ENCODE measurements at places on chromosomes 7 and 10. TPM values are rescaled to one million over a fixed set of nuclear protein-coding genes. Genes with fewer than 3 reads are reported as not detected.

Gene NEUROG3
- total RNA-seq, result not detected

Gene LGI1
- not detected for total RNA-seq

Gene MSMB
- not detected for total RNA-seq

Gene STRA8
- not detected for total RNA-seq

Gene UNCX
- total RNA-seq, result not detected

Gene PTPRN2
- total RNA-seq, result 0.47 TPM

Gene LBX1
- total RNA-seq, result not detected

DNA sequence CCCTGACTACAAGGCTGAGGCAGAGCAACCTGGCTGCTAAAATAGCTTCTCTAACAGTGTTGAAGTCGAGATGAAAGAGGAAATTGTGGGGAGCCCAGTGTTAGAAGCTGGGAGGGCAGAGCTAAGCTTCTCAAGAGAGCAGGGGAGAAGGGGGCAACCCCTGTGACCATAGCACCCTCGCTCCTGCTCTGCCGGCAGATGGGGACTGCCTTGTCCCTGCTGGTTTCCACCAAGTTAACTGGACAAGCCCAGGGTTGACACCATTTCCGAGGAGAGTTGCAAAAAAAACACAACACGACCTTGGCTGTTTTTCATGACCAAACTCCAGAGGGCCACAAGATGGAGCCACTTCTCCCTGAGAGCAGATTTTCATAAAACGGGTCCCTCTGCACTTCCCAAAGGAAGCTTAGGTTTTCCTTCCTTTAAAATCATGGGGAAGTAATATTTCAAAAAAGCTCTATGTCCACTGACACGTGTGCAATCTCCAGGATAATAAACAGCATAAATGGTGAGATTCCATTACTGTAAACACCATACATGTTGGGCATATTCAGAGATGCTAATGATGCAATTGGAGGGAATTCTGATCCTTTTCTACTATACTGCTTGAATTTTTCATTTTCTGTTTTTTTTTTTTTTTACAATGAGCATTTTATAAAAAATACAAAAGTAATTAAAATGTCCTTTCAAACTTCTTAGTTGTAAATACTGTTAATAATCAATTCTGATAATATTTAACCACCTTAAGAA is 140.4 kb downstream of the PIP4K2A start:
- H3K4me1 ChIP-seq, result peaks cover 46% of the 10 kb centered on the region
- peak overlapping the region; percentile 44 for H3K27ac ChIP-seq
- peaks cover 38% of the 10 kb centered on the region for H3K36me3 ChIP-seq
- H3K27me3 ChIP-seq, result no peaks in the 10 kb centered on the region

DNA sequence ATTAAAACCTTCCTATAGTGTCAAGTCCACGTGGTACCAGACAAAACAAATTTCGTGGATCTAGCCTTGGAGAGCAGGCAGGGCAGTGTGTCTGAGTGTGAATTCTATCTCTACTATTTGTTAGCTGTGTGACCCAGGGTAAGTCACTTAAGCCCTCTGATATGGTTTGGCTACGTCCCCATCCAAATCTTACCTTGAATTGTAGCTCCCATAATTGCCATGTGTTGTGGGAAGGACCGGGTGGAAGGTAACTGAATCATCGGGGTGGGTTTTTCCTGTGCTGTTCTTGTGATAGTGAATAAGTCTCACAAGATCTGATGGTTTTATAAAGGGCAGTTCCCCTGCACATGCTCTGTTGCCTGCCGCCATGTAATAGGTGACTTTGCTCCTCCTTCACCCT is 2.8 kb upstream of the NPFFR1 start:
- H3K4me3 ChIP-seq, result no peak overlapping the region
- peaks cover 50% of the 10 kb centered on the region for H3K27me3 ChIP-seq
- no peak for DNase-seq

DNA sequence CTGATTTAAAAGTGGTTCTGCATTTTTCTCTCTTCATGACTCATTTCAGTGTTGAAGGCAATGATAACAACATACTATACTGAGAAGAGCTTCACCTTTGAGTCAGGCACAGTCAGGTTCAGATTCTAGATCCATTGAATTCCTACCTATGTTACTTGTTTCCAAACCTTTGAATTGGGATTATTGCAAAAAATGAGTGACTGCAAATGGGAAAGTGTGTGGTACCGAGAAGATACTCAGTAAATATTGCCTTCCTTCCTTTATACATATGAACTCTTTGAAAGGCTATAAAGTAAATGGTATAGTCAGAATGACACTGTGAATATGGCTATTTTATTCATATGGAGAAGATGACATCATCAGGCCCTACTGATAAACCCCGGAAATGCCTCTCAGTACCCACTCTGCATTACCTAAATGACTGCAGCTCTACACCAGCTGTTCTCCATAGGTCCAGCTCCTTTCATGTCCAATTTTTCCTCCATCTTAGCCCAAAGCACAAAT is 66.7 kb upstream of the FGL2 start:
- H3K4me3 ChIP-seq, result no peak overlapping the region
- peaks cover 4% of the 10 kb centered on the region for H3K36me3 ChIP-seq
- DNase-seq, result no peak

GRCh38 chr7:1545417-1546246 is 10.4 kb downstream of the TMEM184A start:
- no peaks in the 10 kb centered on the region for H3K36me3 ChIP-seq
- DNase-seq, result no peak
- no peaks in the 10 kb centered on the region for H3K4me1 ChIP-seq
- no peak overlapping the region for H3K4me3 ChIP-seq

- no peak for DNase-seq
- H3K27me3 ChIP-seq, result peaks cover 36% of the 10 kb centered on the region
- peaks cover 3% of the 10 kb centered on the region for H3K36me3 ChIP-seq
These were observed 13.6 kb upstream of the SVIL start for GRCh38 chr10:29648114-29648982.

GRCh38 chr10:72334196-72334824 is 20.4 kb downstream of the DNAJB12 start:
- peaks cover 78% of the 10 kb centered on the region for H3K4me1 ChIP-seq
- H3K36me3 ChIP-seq, result peaks cover 23% of the 10 kb centered on the region
- H3K27me3 ChIP-seq, result no peaks in the 10 kb centered on the region
- DNase-seq, result no peak
- peak overlapping the region; percentile 91 for H3K27ac ChIP-seq

DNA sequence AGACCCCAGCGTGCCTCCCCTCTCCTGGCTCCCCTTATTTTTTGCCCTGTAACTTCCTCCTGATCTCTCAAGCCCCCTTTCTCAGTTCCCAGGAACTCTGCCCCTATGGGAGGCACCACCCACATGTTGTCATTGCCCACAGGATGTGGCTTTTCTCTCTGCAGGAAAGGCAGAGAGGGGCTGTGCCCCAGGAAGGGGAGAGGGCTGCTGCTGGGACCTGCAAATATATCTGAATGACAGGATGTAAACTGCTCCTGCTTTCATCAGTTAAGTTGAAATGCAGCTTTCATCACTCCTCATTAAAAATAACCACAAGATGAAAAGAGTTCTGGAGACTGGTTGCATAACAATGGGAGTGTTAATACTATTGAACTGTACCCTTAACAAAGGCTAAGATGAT is 103.3 kb downstream of the CLEC2L start:
- peak; percentile 37 for DNase-seq
- H3K4me3 ChIP-seq, result peak overlapping the region; percentile 64
- H3K36me3 ChIP-seq, result peaks cover 52% of the 10 kb centered on the region
- H3K4me1 ChIP-seq, result peaks cover 79% of the 10 kb centered on the region
- peak overlapping the region; percentile 82 for H3K27ac ChIP-seq

DNA sequence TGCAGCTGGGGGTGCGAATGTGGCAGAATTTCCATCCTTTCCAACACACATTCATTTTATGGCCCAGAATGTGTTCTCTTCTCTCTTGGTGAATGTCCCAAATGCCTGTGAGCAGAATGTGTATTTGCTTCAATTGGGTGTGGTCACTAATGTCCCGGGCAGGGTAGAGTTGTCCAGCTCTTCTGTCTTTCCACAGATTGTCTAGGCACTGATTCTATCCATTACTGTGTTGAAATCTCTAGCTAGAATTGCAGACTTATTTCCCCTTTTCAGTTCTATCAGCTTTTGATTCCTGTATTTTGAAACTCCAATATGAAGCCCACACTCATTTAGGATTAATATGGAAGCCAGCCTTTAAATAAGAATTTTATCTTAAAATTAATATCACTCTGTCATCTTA is 14.0 kb upstream of the AKR1E2 start:
- H3K27ac ChIP-seq, result no peak overlapping the region
- peaks cover 7% of the 10 kb centered on the region for H3K27me3 ChIP-seq
- no peaks in the 10 kb centered on the region for H3K36me3 ChIP-seq
- DNase-seq, result no peak
- H3K4me3 ChIP-seq, result no peak overlapping the region

DNA sequence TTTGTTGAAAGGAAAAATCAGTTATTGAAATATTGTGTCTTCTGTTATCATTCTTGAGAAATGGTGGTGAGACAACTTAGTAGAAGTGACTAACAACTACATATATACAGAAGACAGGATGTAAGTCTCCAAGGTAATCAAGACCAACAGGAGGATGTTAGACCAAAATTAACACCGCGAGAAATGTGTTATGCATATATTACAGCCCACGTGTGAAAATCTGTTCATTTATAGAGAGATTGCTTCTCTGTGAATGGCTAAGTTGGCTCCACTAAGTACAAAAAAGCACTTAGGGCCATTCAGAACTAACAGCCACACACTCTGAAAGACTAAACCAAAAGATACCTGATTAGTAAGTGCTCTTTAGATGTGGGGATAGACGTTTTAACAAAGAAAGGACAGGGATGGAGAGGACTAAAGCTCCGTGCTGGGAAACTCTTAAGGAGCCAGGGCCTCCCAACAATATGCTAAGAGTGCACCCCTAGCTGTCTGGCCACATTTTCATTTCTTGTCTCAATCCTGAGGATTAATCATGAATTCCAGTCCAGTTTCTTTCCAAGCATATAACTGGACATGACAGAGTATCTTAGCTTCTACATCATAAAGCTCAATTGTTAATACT is 26.5 kb downstream of the HDAC9 start:
- DNase-seq, result no peak
- H3K36me3 ChIP-seq, result no peaks in the 10 kb centered on the region
- H3K4me1 ChIP-seq, result no peaks in the 10 kb centered on the region
- H3K27me3 ChIP-seq, result no peaks in the 10 kb centered on the region
- H3K27ac ChIP-seq, result peak overlapping the region; percentile 37
- H3K4me3 ChIP-seq, result no peak overlapping the region

DNA sequence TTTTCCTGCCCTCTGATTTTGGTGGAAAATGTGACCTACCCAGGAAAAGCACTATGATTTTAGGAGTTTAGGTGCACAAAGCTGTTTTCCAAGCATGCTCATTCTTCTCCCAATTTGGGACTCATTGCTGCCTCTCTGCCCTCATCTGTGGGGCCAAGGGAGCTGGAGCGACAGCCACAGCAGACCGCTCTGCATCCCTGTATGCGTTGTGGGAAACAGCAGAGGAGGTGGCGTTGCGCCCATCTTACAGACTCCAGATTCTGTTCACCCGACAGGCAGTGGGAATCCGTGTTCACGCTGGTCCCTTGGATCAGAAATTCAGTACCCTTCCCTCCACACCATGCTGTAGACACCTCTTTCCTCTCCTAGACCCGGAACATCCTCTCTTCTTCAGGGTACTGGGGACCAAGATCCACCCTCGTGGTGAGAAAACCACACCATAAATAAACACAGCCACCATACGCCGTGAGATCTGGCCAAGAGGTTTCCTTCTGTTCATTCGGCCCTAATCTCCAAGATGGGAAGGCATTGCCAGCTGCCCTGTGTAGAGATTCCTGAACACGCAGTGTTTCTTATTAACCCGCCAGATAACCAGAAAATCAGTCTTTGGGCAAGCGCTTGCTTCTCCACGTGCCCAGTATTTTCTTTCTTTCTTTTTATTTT is 87.9 kb downstream of the CUX1 start:
- no peak overlapping the region for H3K27ac ChIP-seq
- no peaks in the 10 kb centered on the region for H3K36me3 ChIP-seq
- H3K27me3 ChIP-seq, result no peaks in the 10 kb centered on the region

- no peak overlapping the region for H3K27ac ChIP-seq
- no peak overlapping the region for H3K4me3 ChIP-seq
- no peaks in the 10 kb centered on the region for H3K36me3 ChIP-seq
- DNase-seq, result no peak
- peaks cover 8% of the 10 kb centered on the region for H3K4me1 ChIP-seq
These were observed 331.4 kb downstream of the CCSER2 start for GRCh38 chr10:84659497-84660439.

- no peak overlapping the region for H3K27ac ChIP-seq
- H3K4me1 ChIP-seq, result no peaks in the 10 kb centered on the region
- no peaks in the 10 kb centered on the region for H3K27me3 ChIP-seq
- no peak for DNase-seq
- no peak overlapping the region for H3K4me3 ChIP-seq
These were observed 4.8 kb upstream of the OR9A4 start for GRCh38 chr7:141911391-141911790.

DNA sequence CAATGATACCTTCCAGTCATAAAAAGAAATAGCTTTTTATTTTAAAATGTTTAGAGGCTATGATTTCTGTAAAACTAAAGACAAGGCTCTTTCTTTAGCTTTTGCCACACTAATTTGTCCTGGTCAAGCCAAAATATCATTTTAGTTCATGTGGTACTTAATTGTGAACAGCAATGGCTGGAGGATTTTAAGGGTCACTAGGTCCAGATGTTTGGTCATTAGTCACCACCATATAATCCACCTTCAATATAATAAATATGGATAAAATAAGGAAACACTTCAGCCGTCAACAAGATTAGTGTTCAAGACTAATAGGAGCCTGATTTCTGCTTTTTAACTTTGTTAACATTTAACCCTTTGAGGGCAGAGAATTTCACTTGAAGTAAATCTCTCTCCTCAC is 50.0 kb upstream of the HGF start:
- H3K4me1 ChIP-seq, result no peaks in the 10 kb centered on the region
- no peak for DNase-seq
- H3K36me3 ChIP-seq, result no peaks in the 10 kb centered on the region
- no peak overlapping the region for H3K27ac ChIP-seq
- no peaks in the 10 kb centered on the region for H3K27me3 ChIP-seq

- DNase-seq, result no peak
- H3K4me3 ChIP-seq, result no peak overlapping the region
- no peak overlapping the region for H3K27ac ChIP-seq
- no peaks in the 10 kb centered on the region for H3K36me3 ChIP-seq
- peaks cover 14% of the 10 kb centered on the region for H3K27me3 ChIP-seq
- no peaks in the 10 kb centered on the region for H3K4me1 ChIP-seq
These were observed 142.2 kb upstream of the INSYN2A start for GRCh38 chr10:127338399-127339110.

DNA sequence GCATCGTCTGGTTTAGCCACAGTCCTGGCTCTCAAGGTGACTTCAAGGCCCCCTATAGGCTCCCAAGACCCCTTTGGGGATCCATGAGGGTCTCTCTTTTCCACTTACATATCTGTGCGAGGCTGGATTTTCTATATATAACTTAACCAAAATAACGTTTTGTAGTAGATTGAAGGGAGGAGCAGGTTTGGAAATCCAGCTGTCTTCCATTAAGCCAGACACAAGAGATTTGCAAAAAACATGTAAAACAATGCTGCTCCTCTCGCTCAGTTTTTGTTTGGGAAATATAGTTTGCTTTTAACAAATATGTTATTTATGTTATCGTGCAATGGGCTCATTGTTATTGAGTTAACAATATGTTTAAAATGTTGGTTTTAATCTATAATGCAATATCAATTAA is 811.2 kb downstream of the TYW1 start:
- H3K4me3 ChIP-seq, result no peak overlapping the region
- no peak overlapping the region for H3K27ac ChIP-seq
- H3K36me3 ChIP-seq, result no peaks in the 10 kb centered on the region
- DNase-seq, result no peak

All from activated T-helper 1 cell treated with anti-CD3 and anti-CD28 coated beads, Interleukin-12 subunit alpha, Interleukin-12 subunit beta, Interleukin-2, Interleukin-4 antibody, amounts not matched to agents 30 ng/mL and 10 ng/mL and 1 ng/mL, durations not matched to agents 14 hours and 24 hours and 36 hours (primary cell).